Fibroblast of gingiva (primary cell): ENCODE measurements at places on chromosomes 6 and 20.

DNA sequence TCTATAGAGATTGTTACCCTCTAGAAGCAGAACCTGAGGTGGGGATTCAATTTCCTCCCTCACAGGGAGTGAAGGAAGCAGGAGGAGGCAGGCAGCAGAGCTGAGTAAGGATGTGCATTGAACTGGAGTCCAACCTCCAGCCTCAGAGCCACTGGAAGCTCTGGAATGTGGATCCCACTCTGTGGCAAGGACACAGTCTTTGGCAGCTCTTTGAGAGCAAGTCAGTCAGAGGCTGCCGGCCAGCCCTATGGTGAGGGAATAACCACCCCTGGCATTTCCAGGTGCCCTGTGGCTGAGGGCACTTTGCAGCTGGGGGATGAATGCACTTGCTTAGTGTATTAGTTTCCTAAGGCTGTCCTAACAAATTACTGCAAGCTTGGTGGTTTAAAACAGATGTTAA, 37.2 kb downstream of the EBF4 start:
- no peak for DNase-seq

- no peak for DNase-seq
Observed at GRCh38 chr6:11789744-11790143, 11.1 kb upstream of the ADTRP start.

DNA sequence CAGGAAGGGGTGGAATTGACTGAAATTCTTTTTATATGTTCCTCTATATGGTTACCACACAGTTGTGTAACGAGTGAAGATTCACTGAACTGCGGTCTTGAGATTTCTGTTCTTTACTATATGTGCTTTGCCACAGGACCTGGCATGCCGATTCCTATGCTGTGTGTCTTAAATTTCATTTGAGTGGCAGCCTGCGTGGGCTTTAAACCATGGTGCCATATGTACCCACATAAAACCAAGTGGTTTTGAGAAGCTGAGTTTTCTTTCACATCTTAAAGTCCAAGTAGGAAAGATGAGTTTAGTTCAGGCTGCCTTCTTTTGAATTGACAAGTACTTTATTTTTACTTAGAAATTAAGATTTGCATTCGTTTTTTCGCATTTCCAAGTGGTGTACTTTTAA, 101.1 kb downstream of the DOK5 start:
- no peak for DNase-seq

- no peak for DNase-seq
Observed at GRCh38 chr6:74268815-74269599, 573.0 kb downstream of the CD109 start.

GRCh38 chr6:18439581-18439980, 52.4 kb downstream of the RNF144B start:
- no peak for DNase-seq

- peak; percentile 98 for DNase-seq
Observed at GRCh38 chr20:10671221-10671918, 2.4 kb downstream of the JAG1 start.

GRCh38 chr20:63641146-63641791, 12.0 kb downstream of the STMN3 start:
- DNase-seq: no peak

DNA sequence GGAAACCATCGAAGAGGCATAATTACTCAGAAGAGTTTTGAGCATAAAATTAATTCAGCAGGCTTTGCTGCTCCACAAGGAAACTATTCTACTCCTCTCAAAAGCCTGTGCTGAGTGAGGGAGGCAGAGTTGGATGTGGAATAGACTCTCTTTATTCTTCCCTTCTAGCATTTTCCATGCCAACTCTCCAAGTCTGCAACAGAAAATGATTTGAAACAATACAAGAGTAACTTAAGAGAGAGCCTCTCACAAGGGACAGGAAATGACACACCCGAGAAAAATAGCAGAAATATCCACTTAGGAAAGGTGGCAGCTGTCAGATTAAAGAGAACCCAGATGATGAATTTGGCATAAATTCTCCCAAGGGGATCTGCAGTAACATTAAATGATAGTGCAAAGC, 26.3 kb upstream of the LAMP5 start:
- DNase-seq: no peak

GRCh38 chr6:53049415-53049814, 15.8 kb upstream of the FBXO9 start:
- DNase-seq: no peak

DNA sequence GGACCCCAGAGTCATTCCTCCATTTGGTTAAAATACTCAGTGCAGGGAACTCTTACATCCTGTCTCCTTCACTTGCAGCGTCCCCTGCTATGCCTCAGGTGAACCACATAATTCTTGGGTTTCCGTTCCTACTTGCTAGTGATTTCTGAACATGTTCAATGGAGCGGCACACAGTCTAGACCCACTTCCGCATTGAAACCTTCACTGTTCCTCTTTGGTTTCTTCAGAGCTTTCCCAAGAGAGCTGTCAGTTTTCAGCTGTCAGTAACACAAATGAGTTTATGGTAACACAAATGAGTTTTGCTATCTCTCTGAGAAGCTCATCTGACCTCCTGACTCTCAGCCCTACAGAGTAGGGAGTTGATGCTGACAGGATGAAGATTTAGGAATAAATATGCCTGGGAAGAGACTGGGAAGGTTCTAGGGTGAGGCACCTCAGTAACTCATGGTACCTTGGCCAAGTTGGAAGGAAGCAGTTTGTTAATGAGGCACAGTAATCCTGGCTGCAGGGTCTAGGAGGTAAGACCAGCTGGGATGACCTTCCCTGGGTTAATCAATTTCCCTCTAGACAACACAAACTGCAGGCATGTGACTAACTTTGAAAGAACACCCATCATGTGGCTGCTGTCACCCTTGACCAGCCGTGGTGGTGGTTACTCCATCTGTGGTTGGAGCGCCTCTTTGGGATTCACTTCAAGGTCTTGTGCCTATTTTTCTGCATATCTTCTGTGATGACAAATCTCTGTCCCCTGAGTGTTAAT, 5.4 kb downstream of the SYS1 start:
- no peak for DNase-seq
